ENCODE measurements at places on chromosomes 6 and 20.

DNA sequence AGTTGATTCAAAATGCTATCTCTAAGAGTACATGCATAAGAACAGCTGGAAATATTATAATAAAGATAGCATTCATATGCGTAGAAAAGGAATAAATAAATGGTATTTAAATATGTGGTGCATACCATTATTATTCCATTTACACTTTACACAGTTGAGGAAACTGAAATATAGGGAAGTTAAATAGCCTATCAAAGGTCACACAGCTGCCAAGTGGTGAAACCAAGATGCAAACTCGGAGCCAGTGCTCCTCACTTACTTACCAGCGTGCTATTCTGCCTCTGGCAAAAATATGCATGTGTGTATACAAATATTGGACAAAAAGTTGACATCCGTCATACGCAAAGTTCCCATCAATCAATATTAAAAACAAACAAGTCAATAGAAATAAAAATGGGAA lies 22.3 kb upstream of the ANKEF1 start:
- no peak for DNase-seq

DNA sequence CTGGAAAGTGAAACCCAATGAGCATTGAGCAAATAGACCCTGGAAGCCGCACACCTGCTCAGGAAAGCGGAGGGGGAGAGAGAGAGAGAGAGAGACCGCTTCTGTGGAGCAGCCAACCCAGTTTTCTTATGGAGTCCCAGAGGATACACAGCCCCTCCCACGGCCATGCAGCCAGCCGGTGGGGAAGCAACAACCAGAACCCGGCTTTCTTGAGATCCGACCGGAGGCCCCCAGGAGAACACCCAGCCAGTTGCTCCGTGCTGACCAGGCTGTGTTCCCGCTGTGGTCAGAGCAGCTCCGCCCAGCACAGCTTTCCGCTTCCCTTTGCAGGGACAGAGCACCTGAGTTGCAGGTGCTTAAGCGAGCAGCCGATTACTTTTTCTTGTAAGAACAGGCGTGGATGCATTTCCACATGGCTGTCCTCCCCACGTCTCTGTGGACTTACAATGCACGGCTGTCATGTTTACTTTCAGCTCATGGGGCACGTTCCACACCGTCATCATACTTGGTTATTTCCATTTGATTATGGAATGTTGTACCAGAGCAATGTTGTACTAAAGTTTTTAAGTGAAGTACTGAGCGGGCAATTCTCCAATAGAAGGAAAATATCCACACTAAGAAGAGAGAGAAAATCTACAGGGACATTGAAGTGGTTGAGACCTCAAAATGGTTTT lies 381.9 kb downstream of the THBS2 start:
- DNase-seq, result no peak

DNA sequence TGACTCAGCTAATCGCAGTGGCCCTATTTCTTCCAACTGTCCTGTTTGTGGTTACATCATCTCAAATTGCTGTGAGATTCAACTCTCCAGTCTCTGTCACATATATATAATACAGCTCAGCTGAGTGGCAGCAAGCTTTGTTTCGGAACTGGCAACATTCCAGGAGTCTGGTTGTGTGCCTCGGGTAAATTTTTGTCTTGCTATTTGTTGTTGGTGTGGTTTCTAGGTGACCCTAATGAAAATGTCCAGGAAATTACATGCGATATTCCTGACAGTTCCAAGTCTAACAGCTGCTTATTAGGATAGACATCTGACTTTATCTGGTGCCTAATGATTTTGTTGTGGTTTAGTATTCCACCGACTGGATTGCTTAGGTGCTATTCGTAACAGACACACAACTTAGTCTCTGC lies 581.8 kb downstream of the CD109 start:
- DNase-seq, result peak; percentile 39

DNA sequence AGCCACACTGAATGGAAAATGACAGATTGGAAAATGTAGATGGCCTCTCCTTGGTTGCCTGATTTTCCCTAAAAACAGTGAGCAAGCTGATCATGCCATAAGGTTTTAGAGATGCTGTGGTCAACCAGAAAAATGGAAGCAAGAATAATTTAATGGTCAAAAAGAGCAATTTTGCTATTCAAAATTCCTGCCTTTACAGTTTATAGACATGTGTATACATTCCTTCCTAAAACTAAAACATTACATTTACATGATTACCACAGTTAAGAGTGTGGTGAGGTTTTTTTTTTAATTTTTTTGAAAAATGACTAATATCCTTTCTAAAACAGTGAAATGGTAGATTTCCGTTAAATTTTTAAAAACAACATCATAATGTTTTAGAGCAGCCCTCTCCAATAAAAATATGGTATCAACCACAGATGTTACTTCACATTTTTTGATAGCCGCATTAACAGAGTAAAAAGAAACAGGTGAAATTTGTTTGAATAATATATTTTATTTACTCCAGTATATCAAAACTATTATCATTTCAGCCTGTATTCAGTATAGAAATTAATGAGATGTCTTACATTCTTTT lies 407.0 kb upstream of the SOX4 start:
- DNase-seq, result no peak

- DNase-seq, result no peak
These were observed 20.2 kb downstream of the CDS2 start for GRCh38 chr20:5146871-5147592.

GRCh38 chr20:38313676-38314075 lies 9.7 kb downstream of the BPI start:
- no peak for DNase-seq

DNA sequence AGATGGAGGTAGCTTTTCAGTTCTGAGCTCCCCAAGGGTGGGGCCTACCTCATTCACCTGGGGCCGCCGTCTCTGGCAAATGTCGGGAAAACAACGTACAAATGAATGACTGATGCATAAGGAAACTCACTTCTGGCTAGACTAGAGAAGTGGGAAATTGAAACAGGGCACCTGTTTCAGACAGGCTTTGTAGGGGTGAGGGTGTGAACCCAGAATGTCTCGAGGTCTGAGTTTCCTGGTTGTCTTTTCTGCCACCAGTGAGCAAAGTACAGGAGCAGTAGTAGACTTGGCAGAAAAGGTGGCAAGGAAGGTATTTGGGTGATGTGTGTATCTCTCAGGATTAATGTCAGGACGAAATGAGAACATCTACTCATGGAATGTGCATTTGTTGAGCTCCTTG lies 308.5 kb downstream of the CLIC5 start:
- DNase-seq, result no peak

GRCh38 chr6:15322184-15322583 lies 76.3 kb downstream of the JARID2 start:
- no peak for DNase-seq

DNA sequence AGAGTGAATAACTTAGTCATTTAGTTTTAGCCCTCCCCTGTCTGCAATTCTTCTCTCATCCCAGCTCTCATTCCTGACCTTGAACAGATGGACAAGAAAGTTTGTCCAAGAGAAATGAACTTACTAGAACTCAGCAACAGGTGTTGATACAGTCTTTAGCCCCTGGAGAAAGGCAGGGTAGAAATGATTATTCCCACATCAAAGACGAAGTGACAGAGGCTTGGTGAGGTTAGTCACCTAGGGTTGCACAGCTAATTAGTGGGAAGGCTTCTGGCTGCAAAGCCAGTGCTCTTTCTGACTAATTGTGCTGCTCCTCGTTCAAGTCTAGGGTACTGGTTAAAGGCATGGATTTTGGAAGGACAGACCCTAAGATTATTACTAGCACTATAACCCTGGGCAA lies 4.5 kb downstream of the ZDHHC14 start:
- no peak for DNase-seq

- DNase-seq, result no peak
These were observed 24.9 kb downstream of the COL21A1 start for GRCh38 chr6:56222499-56222898.

- DNase-seq, result no peak
These were observed 117.3 kb downstream of the SMLR1 start for GRCh38 chr6:130944486-130944885.

GRCh38 chr6:53426667-53427270 lies 78.0 kb upstream of the ELOVL5 start:
- DNase-seq, result no peak

DNA sequence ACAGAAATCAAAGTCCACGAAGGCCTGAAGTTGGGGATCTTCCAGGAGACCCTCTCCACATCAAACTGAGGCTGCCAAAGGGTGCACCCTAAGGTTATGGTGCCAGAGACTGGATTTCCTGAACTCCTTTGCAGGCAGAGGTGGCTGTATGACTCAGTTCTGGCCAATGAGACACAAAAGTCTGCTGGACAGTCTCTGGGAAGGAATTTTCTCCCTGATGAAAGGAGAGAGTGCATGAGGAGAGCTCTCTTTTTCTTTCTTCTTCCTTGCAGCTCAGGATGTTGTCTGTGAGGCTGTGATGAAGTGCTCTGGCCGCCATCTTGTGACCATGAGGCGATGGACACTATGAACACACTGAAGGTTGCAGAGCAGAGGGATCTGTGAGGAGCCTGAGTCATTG lies 85.2 kb downstream of the MDGA1 start:
- no peak for DNase-seq

DNA sequence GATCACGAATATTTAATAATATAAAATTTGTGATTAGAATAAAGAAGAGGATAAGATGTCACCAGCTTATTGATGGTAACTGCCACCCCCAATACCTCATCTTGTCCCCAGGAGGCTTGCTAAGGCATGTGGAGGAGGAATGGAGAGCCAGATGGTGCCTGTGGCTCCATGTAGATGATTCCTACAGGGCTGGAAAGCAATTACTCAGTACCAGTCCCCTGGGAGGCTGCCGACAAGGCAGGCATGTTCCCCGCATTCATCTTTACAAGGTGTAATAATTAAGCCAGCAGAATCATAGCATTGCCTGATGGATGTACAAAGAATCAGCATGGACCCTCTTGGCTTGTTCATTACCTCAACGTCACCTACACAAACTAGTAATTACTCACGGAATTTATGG lies 155.3 kb downstream of the PLCB1 start:
- DNase-seq, result no peak
